Inflammatory macrophage (primary cell): ENCODE measurements at places on chromosomes 5 and 9.

GRCh38 chr5:113062869-113063508 lies 86.4 kb downstream of the DCP2 start:
- no peak for DNase-seq

- no peak for DNase-seq
Measured at GRCh38 chr9:127165116-127165515, 42.7 kb upstream of the ANGPTL2 start.

GRCh38 chr9:121328476-121328875 lies 41.6 kb downstream of the STOM start:
- DNase-seq, result no peak

GRCh38 chr5:40491644-40492043 lies 188.1 kb upstream of the PTGER4 start:
- DNase-seq, result no peak

- DNase-seq, result no peak
Measured at GRCh38 chr5:61270510-61271165, 61.4 kb upstream of the ZSWIM6 start.

GRCh38 chr9:116152941-116153764 lies 438 bp upstream of the PAPPA start:
- DNase-seq, result no peak

- DNase-seq, result peak; percentile 67
Measured at GRCh38 chr5:100902440-100903038, 543 bp downstream of the ST8SIA4 start.

- DNase-seq, result no peak
Measured at GRCh38 chr5:119290607-119291006, 65.2 kb upstream of the TNFAIP8 start.

DNA sequence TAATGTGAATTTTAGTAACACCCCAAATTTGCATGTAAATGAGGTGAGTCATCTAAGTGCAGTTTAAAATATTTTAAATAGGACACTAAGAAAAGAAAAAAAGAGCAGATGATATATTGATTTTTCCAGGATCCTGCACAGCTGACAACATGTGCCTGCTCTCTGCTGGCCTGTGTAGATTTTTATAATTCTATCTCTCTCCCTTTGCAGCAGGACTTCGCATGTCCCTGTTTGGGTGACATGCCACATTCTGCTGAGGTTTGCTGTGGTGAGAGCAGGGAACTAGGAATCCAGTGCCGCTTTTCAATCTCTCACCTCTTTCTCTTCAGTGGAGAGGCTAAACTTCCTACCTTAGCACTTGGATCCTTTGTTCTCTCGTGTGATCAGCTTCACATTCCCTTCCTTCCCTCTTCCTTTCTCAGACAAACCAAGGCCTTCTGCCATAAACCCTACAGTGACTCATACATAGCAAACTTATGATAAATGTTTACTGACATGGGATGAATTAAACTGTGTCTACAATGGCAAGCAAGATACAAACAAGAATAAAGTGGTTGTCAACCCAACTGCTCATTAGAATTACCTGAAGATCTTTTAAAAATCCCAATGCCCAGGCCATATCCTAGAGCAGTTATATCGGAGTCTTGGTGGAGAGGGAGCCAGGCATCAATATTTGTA lies 198.8 kb upstream of the EFNA5 start:
- no peak for DNase-seq

DNA sequence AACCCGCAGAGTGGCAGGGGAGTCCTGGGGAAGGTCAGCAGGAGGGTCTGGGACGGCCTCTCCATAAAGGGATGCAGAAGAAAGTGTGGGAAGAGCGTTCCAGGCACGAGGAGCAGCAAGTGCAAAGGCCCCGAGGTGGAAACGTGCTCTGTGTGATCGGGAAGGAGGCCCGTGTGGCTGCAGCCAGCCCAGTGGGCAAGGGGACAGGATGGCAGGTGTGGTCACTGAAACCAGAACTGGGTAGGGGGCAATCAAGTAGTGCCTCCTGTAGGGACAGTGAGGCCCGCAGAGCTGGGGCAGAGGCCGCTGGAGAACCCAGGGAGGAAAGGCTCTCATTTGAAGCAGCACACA lies 16.3 kb upstream of the LAMC3 start:
- DNase-seq, result no peak

DNA sequence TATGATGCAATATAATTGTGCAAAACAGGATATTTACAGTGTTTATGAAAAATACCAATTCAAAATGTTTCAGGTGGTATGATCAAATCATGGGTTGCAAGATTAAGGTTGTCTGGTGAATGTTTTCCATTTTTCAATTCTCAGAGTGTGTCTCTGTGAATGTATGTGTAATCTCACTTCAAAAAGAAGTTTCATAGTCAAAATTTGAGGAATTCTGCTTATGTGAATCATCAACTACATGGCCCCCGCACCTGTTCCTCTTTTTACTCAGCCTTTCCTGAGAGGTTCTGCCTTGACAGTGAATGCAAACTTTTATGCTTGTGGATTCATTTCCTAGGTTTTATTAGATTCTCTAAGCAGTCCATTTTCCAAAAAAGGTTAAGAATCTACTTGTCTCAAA lies 32.1 kb downstream of the KCTD16 start:
- DNase-seq, result peak; percentile 39

DNA sequence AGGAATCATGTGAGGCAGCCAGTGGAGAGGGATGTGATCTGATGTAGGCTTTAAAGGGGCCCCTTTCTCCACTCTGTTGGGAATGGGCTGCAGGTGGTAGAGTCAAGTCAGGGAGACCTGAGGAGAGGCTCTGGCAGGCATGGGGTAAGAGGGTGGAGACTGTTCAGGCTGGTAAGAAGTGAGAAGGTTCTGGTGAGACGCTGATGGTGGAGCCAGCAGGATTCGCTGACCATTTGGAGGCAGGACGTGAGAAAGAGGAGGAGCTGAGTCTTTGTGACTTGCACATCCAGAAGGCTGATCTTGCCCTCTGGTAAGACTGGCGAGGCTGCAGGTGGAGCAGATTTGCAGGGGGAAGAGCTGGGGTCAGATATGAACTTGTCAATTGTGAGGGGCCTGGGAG lies 248.0 kb downstream of the NSG2 start:
- DNase-seq, result no peak

- DNase-seq, result peak; percentile 83
Measured at GRCh38 chr9:212297-212696, 2.4 kb upstream of the DOCK8 start.

DNA sequence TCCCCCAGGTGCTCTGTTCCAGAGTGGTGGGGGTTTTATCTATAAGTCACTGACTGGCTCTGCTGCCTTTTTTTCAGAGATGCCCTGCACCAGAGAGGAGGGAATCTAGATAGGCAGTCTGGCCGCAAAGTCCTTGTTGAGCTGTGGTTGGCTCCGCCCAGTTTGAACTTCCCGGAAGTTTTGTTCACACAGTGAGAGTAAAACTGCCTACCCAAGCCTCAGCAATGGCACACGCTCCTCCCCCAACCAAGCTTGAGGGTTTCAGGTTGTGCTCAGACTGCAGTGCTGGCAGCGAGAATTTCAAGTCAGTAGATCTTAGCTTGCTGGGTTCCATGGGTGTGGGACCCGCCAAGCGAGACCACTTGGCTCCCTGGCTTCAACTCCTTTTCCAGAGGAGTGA lies 1428.6 kb downstream of the MAT2B start:
- DNase-seq, result no peak

DNA sequence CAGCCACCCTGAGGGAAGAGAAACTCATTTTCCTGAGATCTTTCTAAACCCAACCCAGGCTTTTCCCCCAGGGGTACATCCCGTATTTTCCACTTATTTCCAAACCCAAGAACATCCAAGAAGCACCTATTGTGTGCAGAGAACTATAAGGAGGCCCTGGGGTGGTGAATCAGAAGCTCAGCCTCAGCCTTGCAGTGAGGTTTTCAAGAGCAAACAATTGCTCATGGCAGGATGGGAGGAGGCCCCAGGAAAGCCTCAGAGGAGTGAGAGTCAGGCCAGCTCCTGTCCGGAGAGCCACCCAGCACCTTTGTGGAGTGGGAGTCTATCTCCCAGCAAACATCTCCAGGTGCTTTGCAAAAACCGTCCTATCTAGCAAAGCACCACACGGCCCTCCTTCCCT lies 19.2 kb downstream of the NIPAL4 start:
- DNase-seq, result no peak

- no peak for DNase-seq
Measured at GRCh38 chr5:149400304-149400703, 21.2 kb upstream of the IL17B start.
